ENCODE measurements at places on chromosomes 1 and 21.

DNA sequence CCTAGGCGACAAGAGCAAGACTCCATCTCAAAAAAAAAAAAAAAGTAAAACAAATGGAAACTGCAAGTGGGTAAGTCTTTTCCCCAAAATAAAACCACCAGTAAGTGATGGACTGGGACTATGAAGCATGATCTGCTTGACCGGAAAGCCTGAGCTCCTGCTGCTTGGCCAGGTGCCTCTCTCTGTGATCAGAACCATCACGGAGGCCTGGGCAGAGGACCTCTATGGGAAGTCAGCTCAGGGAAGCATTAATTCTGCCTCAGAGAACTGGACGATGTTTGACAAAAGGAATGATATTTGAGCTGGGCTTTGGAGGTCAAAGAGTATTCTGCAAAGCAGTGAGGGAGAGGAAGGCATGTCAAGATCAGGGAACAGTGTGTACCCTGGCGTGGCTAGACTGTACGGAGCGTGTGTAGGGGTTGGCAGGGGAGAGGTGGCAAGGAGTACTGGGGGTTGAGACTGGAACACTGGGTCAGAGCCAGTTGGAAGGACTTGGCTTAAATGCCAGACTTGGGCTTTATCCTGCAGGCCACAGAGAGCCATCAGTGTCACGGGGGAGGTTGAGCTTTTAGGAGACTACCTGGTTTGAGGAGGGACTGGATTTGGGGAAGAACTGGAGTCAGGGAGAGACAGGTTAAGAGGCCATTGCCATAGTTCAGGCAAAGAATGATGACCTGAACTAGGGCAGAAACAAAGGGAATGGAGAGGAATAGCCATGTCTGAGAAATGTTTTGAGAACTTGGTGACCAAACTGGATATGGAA lies 16.4 kb downstream of the ATP1A2 start:
- no peak for DNase-seq
- H3K27me3 ChIP-seq, result no peaks in the 10 kb centered on the region
- no peak overlapping the region for H3K4me3 ChIP-seq
- no peaks in the 10 kb centered on the region for H3K36me3 ChIP-seq
- H3K4me1 ChIP-seq, result 0 out of 2 replicates have a peak, but pooled peaks cover 1% of the 10 kb centered on the region
- H3K27ac ChIP-seq, result no peak overlapping the region

- H3K27me3 ChIP-seq, result no peaks in the 10 kb centered on the region
- no peak overlapping the region for H3K27ac ChIP-seq
- H3K36me3 ChIP-seq, result no peaks in the 10 kb centered on the region
- H3K4me3 ChIP-seq, result no peak overlapping the region
- no peak for DNase-seq
Observed at GRCh38 chr1:11541956-11542355, 63.0 kb downstream of the DISP3 start.

GRCh38 chr21:14383596-14384180 lies 742 bp upstream of the HSPA13 start:
- peak overlapping the region; percentile 100 for H3K4me3 ChIP-seq
- H3K4me1 ChIP-seq, result no peaks in the 10 kb centered on the region
- peaks cover 10% of the 10 kb centered on the region for H3K36me3 ChIP-seq
- H3K27me3 ChIP-seq, result no peaks in the 10 kb centered on the region
- DNase-seq, result no peak
- peak overlapping the region; percentile 5 for H3K27ac ChIP-seq

DNA sequence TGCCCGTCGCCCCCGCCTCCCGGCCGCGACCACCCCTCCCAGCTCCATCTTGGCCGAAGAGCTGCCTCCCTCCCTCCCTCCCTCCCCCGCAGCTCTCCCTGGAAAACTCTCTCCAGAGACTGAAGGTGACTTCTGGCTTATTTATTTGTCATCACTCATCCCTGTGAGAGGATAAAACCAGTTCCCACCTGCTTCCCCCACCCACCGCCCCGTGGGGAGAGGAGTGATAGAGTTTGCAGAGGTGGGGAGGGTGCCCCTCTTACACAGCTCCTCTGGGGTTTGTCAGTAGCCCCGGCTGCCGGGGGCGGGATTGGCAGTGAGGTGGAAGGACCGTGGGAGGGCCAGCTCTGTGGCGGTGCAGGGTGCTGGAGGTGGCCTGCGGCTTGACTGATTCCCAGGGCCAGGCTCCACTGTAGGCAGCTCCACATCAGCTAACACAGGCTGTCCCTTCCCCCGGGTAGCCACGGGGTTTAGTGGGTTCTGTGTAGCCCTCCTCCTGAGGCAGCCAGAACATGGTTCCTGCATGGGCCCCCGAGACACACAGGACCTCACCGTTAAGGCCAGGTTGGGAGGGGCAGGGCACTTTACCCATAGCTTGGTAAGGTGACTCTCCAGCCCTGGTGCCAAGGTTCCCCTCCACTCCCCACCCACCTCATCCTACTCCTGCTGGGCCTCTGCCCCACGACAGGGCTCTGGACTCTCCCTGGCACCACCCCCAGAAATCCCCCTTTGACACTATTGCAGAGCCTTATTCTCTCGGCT lies 62.2 kb downstream of the ELK4 start:
- peak overlapping the region; percentile 50 for H3K4me3 ChIP-seq
- no peaks in the 10 kb centered on the region for H3K4me1 ChIP-seq
- H3K27me3 ChIP-seq, result peaks cover 21% of the 10 kb centered on the region
- no peak for DNase-seq
- no peak overlapping the region for H3K27ac ChIP-seq

GRCh38 chr1:22893292-22893691 lies 79.4 kb downstream of the LACTBL1 start:
- no peak overlapping the region for H3K27ac ChIP-seq
- H3K4me3 ChIP-seq, result no peak overlapping the region
- H3K36me3 ChIP-seq, result peaks cover 15% of the 10 kb centered on the region
- no peak for DNase-seq
- H3K4me1 ChIP-seq, result no peaks in the 10 kb centered on the region

GRCh38 chr1:20446796-20447195 lies 39.2 kb downstream of the CAMK2N1 start:
- no peak overlapping the region for H3K4me3 ChIP-seq
- DNase-seq, result no peak
- no peaks in the 10 kb centered on the region for H3K4me1 ChIP-seq
- no peaks in the 10 kb centered on the region for H3K36me3 ChIP-seq

DNA sequence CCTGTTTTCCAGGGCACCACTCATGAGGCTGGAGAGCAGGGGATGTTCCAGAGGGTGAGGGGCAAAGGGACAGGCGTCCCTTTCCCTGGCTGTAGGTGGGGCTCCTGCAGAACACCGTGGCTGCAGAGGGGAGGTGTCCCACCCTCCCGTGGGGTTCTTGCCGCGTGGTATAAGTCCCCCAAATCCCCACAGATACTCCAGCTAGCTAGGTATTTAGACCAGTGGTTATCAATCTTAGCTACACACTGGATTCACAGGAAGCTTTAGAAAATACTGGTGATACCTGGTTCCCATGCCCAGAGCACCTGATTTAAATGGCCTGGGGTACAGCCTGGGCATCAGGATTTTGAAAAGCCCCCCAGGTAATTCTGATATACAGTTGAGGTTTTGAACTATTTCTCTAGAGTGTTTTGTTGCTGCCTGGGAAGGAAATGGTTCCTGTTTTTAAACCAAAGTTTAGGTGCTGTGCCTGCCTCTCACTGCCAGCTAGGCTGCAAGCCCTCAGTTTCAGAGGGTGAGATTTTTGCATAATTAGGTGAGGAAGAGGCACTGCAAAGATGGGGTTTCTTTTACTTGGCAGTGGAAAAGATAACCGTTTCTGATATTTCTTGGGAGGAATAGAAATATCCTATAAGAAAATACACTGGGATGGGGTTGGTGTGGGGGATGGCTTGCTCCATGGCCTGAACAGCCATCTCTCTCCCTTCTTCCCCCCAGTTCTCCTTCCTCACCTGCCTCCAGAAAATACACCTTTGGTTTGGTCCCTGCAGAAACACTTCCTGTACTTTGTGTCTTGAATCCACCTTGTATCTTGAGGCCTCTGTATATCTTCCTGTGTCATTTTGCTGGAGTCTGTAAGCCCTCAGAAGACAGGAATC lies 51.7 kb downstream of the RASSF5 start:
- H3K4me1 ChIP-seq, result no peaks in the 10 kb centered on the region
- H3K36me3 ChIP-seq, result no peaks in the 10 kb centered on the region
- DNase-seq, result no peak
- peaks cover 6% of the 10 kb centered on the region for H3K27me3 ChIP-seq
- no peak overlapping the region for H3K4me3 ChIP-seq

DNA sequence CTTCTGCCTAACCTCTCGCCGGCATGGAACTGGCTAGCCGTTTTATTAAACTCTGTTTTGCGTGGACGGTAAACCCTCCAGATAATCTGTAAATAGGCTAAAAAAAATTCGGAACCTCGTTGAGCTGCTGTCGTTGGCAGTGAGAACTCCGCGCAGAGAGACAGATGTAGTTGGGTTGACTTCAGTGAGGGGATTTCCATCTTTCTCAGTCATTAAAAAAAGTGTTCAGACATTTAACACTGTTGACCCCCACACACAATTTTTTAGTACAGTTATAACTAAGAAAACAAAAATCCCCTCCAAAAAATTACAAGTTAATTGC lies 464 bp downstream of the PARK7 start:
- H3K27ac ChIP-seq, result no peak overlapping the region
- peaks cover 41% of the 10 kb centered on the region for H3K36me3 ChIP-seq
- DNase-seq, result no peak
- H3K27me3 ChIP-seq, result no peaks in the 10 kb centered on the region
- peak overlapping the region; percentile 97 for H3K4me3 ChIP-seq

DNA sequence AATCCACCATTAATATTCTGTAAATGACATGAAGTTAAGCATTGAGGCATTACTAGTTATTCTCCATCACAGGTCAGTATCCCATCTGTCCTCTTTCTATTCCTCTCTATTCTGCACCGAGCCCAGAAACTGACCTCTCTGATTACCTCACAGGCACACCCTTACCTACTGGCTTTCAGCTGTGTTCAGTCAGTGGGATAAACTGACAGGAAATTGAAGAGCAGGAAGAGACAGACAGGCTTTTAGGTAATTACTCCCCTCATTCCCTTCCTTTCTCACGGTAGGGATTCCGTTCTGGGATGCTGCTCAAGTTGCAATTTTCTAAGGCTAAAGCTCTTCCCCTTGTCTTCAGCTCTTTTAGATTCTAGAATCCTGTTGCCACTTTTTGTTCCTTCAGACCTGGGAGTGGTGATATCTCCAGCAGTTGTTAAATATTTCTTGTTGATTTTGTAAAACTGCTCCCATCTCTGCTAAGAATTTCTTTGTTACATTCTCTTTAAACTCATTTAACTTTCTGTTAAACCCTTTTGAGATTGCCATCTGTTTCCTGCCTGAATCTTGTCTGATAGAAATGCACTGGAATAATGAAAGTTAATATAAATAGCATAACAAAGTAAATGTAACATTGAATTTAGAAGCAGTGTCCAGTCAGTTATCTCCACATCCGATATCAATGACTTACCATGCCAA lies 1063.4 kb downstream of the PLA2G4A start:
- DNase-seq, result no peak
- H3K27me3 ChIP-seq, result no peaks in the 10 kb centered on the region

GRCh38 chr1:53684741-53685140 lies 54.2 kb downstream of the GLIS1 start:
- H3K4me3 ChIP-seq, result no peak overlapping the region
- DNase-seq, result no peak
- peaks cover 4% of the 10 kb centered on the region for H3K4me1 ChIP-seq

Measured in H9 (cell line).